Liver (tissue), 10 donors: ENCODE measurements at places on chromosomes 12 and 14.

- DNase-seq: no peak
Observed at GRCh38 chr12:60308366-60308991, 712.6 kb downstream of the SLC16A7 start.

GRCh38 chr12:122086116-122086515 lies 7.6 kb downstream of the MLXIP start:
- DNase-seq: no peak

- no peak for DNase-seq
Observed at GRCh38 chr14:56196274-56196673, 78.1 kb downstream of the PELI2 start.

DNA sequence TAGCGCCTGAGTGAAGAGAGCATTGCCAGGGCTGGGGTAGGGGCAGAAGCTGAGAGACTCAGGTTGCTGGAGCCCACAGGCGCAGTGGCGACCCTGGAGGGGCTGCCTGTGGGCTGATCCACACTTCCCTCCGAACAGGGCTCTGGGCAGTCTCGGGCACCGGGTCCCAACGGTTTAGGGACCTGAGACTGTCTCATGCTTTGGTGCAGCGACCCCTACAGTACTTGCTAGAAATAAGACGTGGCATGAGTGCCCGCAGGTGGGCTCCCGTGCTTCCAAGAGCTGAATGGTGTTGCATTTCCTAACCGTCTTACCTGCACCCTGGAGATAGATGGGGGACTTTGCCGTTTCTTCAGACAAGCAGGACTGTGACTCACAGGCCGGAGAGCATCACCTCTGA lies 57.4 kb downstream of the AACS start:
- DNase-seq: no peak

GRCh38 chr12:52185400-52185967 lies 6.3 kb downstream of the KRT80 start:
- no peak for DNase-seq

- no peak for DNase-seq
Observed at GRCh38 chr12:73547421-73547820, 990.2 kb upstream of the ATXN7L3B start.

DNA sequence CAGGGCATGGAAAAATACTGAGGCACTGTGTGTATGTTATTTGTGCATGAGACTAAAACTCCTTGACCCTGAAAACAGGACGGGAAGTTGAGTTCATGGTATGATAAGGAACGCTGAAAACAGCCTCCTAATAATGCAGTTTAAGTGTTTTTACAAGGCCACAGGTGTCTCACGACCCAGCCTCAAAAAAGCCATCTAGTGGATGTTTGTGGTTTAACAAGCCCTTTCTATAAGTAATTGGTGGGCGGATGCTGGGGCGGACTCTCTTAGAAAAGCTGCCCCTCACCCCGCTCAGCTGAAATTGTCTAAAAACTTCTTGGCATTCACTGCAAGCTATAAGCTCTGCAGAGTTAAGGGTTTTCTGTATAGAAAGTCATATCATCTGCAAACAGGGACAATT lies 184.5 kb downstream of the NUBPL start:
- no peak for DNase-seq

DNA sequence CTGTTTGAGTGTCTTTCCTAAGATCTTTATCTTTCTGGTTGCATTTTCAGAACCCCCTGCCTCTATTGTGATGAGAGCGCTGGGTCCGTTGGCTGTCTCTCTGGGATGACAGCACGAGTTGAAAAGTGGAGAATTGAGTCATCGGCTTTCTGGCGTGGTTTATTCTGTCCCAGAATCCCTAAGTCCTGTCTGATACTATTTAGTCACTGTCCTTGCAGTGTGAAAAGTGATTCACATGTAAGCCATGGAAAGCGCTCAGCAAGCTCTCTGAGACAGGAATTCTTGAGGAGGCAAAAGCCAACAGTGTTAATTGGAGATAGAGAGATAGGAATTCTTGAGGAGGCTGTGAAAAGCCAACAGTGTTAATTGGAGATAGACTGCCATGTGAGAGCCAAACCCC lies 121.7 kb downstream of the CHST11 start:
- no peak for DNase-seq

GRCh38 chr12:65699251-65699650 lies 125.0 kb upstream of the HMGA2 start:
- DNase-seq: no peak

- no peak for DNase-seq
Observed at GRCh38 chr12:87866578-87867292, 162.5 kb downstream of the C12orf50 start.

- DNase-seq: no peak
Observed at GRCh38 chr14:38583471-38583870, 327.6 kb upstream of the CLEC14A start.

- no peak for DNase-seq
Observed at GRCh38 chr12:50750366-50750765, 13.5 kb upstream of the ATF1 start.

GRCh38 chr12:128790221-128790620 lies 33.5 kb downstream of the SLC15A4 start:
- no peak for DNase-seq

GRCh38 chr12:109767456-109767855 lies 53.8 kb downstream of the FAM222A start:
- peak; percentile 8 for DNase-seq

DNA sequence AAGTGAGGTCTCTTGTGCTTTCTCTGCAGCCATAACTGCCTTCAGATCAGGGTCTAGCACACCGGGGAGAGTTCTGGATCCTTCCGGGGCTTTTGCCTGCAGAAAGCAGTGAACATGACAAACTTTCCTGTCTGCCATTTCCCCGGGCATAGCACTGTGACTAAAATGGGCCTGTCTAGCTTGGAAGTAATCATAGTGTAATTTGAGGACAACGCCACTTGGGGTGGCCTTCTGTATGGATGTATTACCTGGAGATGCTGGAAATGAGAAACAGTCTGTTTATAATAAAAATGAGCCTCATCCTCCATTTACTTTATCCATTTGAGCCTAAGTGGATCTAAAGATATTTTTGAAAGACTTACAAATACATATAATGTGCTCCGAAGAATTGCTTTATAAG lies 453.7 kb downstream of the VRK1 start:
- DNase-seq: no peak

GRCh38 chr12:64139021-64139420 lies 83.1 kb downstream of the KICS2 start:
- no peak for DNase-seq

DNA sequence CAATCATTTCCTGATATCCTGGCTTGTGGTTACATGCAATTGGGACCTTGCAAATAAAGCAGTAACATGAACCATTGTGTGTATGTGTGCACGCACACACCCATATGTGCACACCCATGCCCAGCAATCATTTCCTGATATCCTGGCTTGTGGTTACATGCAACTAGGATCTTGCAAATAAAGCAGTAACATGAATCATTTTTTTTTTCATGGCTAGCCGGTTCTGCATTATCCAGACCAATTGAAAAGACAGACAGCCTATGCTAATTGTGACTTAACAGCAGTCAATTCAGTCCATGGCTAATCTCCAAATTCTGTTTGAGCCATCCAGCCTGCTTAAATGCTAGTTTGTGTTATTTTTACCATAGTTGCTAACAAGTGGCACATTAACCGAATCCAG lies 134.3 kb downstream of the TTC7B start:
- DNase-seq: no peak

GRCh38 chr12:3182426-3182825 lies 105.2 kb downstream of the TSPAN9 start:
- no peak for DNase-seq

DNA sequence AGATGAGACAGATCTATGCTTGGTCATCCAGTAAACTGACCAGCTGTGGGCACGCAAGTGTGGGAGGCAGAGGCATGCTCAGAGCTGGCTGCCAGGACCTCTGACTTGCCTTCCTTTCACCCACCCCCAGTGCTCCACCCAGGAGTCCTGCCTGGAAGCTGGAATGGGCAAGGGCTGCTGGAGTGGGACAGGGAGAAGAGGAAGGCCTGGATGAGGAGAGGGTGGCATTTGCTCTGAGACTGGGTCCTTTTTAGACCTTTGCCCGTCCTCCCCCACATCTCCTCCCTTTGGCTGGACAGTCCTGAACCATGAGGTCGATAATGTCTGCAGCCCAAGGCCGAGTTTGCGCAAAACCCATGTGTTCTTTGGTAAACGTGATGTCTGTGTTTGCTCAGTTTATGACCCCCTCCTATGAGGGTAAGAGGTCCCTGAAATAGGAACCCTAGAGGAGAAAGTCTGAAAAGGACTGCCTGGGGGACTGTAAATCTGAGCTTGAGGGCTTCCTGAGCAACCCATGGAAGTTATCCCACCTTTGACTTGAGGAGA lies 3.8 kb upstream of the INHBE start:
- DNase-seq: peak; percentile 68

DNA sequence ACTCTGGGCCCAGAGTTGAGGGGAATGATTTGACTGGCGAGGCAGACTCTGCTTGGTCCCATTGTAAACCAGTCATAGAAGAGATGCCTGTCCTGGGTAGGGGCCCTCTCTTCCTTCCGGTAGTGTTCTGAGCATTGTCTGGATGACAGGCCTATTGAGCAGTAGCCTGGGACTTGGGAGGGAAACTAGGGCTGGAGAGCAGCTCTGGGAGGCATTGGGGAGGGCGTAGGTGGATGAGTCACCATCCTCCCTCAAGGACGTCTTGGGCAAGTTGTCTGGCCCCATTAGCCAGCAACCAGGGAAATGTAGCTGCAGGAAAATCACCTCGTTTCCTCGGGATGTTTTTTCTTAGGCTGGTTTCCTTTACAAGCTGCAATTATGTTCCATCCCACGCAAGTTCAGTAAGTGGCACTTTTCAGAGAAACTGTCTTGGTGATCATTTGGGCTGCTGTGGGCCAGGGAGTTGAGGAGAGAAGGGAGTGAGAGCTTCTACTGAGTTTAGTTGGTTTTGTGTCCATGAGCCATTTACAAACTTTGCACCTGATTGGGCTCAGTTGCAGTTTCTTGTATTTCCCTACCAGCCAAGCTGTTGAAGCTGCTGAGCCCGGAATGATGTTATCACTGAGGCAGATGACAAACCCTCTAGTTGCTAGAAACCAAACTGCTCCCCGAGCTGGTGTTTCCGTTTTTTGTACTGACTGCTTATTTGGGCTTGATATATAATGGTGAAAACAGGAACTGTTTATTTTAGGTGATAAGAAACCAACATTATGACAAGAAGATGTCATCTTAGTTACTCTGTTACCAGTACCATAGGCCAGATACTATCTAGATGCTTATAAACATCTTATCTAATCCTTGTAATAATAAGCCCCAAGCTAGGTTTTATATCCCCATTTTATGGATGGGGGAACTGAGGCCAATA lies 147.6 kb downstream of the CHST11 start:
- DNase-seq: no peak

- no peak for DNase-seq
Observed at GRCh38 chr14:100018482-100018881, 46.7 kb upstream of the EVL start.

GRCh38 chr12:52165096-52165855 lies 26.5 kb downstream of the KRT80 start:
- DNase-seq: no peak

DNA sequence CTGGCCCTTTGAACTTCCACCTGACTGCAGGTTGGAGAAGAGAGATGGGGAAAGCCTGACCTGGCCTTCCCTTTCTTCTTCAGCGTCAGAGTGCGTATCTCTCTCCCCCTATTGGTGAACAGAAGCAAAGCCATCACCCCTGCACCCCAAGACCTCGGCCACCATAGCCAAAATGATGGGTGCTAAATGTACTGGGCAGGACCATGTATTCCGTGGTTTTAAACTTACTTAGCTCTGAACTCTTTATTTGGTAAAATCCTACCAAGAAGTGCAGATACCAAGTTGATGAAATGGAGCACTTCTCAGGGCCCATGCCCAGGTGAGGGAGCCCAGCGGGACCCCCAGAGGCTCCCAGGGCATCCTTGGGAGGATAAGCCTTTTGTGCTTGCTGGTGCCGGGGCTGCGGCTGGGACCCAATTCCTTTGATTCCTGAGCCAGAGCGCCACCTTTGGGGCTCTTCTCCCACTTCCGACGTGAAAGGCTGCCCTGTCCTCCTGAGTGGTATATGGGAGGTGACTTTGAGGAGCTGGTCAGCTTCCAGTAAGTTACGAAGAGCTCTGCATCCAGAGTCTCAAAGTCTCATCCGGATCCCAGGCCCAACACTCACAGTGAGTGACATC lies 9.4 kb downstream of the CCND2 start:
- DNase-seq: no peak

- DNase-seq: no peak
Observed at GRCh38 chr12:4454315-4454860, 8.8 kb upstream of the FGF6 start.

DNA sequence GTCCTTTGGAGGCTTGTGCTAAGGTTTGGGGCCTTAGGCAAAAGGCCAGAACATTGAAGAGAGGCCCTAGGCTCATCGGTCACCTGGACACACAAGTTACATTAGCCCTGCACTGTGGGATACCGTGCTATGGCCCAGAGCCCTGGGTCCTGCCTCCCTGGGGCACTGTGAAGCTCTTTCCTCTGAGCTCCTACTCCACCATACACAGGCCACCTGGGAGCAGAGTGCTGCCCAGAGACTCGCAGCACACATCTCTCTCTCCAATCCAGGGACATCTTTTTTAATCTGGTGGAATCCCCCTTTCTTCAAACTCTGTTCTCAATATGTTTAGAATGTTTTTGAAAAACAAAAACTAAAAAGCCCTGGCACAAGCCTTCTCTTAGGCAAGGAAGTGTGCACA lies 314.2 kb upstream of the RGS6 start:
- DNase-seq: no peak

DNA sequence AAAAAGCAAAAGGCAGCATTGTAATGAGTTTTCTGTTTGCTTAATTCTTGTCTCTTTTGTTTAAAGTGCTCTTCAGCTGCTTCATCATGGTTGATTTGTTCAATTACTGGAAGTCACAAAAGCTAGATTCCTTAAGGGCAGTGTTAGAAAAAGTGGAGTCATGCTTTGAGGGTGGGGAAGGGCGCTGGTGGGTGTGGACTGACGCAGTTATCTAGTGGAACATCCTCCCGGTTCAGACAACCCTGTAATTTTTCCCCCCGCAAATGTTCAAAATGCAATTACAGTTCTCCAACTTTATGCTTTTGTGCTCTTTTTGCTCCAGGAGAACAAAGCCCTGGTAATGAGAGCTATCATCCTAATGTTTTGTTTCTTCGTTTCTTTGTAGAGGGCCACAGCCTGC lies 2.1 kb downstream of the AKAP6 start:
- peak; percentile 52 for DNase-seq

DNA sequence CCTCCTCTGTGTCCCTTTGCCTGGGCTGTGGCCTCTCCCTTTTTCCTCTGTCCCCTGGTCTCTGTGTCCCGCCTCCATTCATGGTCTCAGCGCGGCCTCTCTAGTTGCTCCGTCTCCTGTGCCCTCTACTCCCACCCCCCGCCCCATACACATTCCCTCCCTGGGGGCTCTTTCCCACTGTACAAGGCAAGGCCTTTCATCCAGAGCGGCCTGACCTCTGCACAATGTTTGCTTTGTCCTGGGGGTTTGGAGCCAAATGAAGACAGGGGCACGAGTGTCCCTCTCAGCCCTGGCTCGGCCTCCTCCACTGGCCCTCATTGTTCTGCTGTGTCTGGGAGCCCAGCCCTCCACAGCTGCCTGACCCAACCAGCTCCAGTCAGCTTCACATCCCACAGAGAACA lies 678.6 kb downstream of the BCL11B start:
- DNase-seq: no peak

GRCh38 chr12:31412292-31412801 lies 86.4 kb upstream of the SINHCAF start:
- DNase-seq: no peak
